ENCODE measurements at places on chromosomes 3 and 15.

DNA sequence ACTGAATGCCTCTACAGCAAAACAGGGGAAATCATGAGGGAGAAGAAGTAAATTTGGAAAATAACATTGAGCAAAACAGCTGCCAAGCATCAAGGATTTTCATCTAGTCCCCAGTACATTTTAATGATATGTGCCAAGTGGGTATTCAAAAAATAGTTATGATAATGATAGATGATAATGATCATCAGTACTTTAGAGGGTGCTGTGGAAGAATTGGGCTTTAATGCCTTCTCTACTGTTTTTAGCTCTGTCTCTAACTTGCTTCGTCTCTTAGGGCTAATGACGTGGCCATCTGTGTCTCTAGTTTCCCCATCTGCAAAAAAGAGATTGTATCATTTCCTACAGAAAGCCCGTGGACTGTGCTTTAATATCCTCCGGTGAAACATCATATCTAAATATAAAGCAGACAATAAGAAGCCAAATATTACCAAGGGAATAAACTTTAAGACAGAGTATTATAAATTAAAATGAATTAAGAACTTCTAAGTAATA lies 10.2 kb upstream of the FSIP1 start:
- DNase-seq = no peak

GRCh38 chr3:123143669-123144411 lies 57.9 kb upstream of the SEC22A start:
- DNase-seq = peak; percentile 48

GRCh38 chr15:33547876-33548275 lies 237.1 kb downstream of the RYR3 start:
- no peak for DNase-seq

DNA sequence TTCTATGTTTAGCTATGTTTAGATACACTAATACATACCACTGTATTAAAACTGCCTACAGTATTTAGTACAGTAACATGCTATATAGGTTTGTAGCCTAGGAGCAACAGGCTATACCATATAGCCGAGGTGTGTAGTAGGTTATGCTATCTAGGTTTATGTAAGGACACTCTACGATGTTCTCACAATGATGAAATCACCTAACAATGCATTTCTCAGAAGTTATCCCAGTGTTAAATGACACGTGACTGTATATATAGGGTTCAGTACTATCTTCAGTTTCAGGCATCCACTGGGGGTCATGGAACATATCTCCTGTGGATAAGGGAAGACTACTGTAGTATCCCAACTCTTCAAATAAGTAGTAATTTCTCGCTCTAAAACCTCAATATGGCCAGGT lies 97.4 kb downstream of the TMCC1 start:
- DNase-seq = no peak

DNA sequence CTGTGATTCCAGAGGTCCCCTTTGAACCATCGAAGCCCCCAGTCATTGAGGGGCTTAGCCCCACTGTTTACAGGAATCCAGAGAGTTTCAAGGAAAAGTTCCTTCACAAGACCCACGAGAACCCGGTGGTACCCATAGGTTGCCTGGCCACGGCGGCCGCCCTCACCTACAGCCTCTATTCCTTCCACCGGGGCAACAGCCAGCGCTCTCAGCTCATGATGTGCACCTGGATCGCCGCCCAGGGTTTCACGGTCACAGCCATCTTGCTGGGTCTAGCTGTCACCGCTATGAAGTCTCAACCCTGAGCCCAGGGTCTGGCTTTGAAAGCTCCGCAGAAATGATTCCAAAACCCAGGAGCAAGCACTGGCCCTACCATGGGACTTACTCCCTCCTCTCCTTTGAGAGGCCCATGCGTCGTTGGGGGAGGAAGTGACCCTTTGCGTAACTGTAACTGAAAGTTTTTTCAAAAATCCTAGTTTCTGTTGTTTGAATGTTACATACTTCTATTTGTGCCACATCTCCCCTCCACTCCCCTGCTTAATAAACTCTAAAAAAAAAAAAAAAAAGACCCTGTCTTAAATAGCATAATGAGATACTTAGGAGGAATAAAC lies 85.1 kb upstream of the CSPG5 start:
- DNase-seq = no peak

DNA sequence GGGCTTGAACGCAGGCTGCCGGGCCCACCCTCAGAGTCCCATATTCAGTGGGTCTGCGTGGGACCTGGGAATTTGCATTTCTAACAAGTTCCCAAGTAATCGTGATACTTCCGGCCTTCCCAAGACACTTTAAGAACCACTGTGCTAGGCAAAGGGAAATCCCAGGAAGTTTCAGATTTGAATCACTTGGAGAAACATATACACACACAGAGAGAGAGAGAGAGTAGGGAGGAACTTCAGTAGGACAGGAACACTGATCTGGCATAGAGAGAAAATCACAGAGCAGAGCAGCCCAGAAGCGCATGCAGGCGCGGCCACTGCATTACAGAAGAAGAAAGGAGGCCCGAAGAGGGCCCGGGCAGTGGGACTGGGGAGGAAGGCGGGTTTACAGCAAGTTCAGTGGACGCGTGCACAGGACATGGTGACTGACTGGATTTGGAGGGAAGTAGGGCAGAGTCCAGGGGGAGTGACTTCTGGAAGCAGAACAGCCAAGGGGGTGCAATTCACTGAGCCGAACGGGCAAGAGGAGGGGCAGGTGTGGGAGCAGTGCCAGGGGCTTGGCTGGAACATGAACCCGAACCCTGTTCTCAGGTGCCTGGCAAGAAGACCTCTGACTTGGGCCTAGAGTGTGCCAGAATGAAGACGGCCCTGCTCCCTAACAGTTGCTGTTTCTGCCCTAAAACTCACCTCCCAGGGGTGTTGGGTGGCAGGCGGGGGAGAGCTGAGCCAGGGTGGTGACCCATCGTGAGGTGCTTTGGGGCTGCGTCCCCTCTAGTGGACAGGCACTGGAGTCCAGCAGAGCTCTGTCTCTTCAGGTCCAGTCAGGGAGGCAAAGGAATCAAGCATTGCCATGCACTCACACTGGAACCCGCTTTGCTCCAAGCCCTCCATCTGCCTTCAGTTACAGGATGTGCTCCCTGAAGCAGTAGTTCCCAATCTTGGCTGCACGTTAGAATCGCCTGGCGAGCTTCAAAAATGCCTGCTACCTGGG lies 101.3 kb upstream of the HES1 start:
- no peak for DNase-seq

DNA sequence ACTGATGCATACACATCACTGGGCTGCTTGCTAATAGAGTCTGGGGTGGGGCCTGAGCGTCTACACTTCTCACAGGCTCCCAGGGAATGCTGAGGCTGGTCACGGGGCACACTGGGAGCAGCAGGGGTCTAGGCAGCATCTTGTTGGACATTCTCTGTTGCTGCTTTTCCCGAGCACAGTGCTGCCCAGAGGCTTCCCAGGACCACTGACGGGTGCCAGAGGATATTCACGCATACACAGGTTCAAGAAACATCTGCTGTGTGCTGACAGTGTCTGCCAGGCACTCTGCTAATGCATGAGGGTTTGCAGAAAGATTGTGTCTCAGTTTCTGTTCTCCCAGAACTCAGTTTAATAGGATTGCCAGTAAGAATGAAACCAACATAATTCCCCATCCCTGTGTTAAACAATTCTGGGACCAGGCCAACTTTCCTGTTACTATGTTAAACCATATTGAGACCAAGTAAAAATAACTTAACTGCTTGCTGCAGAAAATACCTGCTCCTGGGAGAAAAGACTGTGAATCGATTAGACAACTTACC lies 23.9 kb upstream of the BCL2L10 start:
- DNase-seq = no peak

- DNase-seq = no peak
These were observed 305.6 kb upstream of the TGFBR2 start for GRCh38 chr3:30300809-30301208.

- no peak for DNase-seq
These were observed 218.9 kb upstream of the THRB start for GRCh38 chr3:24713516-24713915.

DNA sequence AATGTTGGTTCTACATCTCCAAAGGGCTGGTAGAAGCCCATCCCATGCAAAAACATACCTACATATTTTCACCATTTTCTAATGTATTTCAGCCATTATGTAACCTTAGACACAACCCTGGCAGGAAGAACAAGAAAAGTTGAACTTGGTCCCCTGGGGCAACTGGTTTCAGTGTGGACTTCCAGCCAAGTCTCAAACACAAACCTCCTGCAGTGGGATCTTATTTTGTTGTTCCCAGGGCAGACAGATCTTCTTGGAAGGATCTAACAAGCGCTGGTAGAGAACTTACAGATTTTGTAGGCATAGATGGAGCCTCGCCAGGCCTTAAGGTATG lies 96.3 kb downstream of the ADAMTS17 start:
- DNase-seq = no peak

- no peak for DNase-seq
These were observed 758 bp upstream of the SNX33 start for GRCh38 chr15:75646944-75647364.

- DNase-seq = no peak
These were observed 3.1 kb downstream of the ABHD14B start for GRCh38 chr3:51970606-51971300.

DNA sequence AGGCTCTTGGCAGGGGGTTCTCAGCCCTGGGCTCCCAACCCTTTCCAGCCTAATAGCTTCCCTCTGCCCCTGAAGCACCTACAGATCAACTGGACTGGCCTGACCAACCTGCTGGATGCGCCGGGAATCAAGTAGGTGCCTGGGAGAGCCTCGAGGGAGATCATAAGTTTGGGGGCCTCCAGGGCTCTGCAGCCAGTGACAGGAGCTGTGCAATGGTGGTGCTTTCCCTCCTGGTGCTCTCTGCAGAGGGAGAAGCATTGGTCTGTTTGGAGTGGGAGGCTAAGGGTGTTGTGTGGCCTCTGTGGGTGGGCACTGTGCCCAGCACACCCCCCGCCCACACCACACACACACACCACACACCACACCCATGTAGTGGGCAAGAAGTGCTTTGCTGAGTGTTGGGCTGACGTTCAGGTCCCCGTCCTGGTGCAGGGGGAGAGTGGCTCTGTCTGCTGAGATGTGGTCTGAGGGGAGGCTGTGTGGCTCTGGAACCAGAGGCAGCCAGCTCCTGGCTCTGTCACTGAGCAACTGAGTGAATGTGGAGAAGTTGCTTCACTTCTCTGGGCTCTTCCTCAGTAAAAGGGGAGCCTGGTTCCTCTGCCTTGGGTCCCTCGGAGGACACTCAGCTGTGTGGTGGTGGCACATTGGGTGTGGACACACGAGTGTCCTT lies 26.3 kb downstream of the ESYT3 start:
- DNase-seq = no peak

GRCh38 chr15:40241269-40242212 lies 2.7 kb downstream of the PAK6 start:
- no peak for DNase-seq

- DNase-seq = no peak
These were observed 11.1 kb downstream of the HCLS1 start for GRCh38 chr3:121649645-121650044.

- no peak for DNase-seq
These were observed 123.4 kb upstream of the MEF2A start for GRCh38 chr15:99442252-99442897.

DNA sequence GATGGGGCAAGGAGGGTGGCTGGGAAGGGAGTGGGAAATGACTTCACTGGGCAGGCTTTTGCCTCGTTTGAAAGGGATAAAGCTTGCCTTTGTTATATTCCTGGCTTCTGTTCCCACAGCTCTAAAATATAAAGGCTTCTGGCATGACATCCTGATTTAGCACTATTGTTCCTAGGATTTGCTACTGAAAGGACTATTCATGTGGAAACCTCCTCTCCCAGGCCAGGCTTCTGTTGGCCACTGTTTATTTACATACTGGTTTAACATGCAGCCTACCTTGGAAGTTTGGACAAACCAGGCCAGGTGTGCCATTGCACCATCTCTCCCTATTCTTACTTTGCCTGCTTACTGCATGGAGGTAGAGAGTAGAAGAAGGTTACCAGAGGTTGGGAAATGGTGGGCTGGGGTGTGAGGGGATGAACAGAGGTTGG lies 2.4 kb upstream of the LMCD1 start:
- DNase-seq = peak; percentile 51

DNA sequence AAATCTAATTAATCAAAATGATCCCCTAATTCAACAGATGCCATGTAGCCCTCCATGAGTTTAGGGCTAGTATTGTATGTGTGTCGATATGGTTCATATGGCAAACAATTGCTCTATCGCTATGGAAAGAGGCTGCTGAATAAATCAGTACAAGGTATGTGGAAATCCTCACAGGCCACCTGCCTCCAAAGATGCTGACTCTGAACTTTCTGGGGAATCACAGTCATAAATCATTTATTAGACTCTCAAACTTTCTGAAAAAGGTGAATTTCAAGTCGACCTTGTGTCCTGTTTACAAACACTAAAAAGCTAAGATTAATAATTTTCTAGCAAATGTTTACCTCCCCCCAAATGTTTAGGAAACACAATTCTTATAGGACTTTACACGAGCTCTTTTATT lies 462.6 kb downstream of the GABRG3 start:
- no peak for DNase-seq

GRCh38 chr3:72722930-72723726 lies 125.1 kb downstream of the SHQ1 start:
- DNase-seq = no peak

- peak; percentile 86 for DNase-seq
These were observed at the start of gene TOPBP1 for GRCh38 chr3:133661454-133662277. TSS of gene TOPBP1 (minus strand) at chr3:133661941. CDS start at chr3:133661127, 814 bp downstream.

- no peak for DNase-seq
These were observed 306.6 kb upstream of the KCNH8 start for GRCh38 chr3:18841422-18842343.

DNA sequence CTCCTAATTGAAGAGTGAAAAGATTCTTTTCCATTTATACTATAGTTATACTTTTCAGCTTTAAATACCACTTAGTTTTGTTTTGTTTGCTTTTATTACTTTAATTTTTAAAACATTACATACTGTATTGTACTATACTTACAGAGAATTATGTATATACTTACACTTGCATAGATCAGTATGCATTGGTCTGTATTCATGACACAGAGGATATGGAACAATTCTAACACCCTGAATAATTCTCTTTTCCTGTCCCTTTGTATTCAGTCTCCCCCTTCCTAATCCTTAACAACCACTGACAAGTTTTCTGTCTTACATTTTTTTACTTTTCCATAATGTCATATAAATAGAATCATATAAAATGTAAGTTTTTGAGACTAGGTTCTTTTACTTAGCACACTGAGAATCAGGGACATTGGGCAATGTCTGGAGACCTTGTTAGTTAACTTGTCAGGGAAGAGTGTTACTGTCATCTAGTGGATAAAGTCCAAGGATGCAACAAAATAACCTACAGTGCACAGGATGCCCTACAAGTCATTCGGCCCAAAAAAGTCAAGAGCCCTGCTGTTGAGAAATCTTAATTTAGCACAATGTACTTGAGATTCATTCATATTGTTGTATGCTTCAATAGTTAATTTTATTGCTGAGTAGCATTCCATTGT lies 95.7 kb upstream of the MCTP2 start:
- no peak for DNase-seq

DNA sequence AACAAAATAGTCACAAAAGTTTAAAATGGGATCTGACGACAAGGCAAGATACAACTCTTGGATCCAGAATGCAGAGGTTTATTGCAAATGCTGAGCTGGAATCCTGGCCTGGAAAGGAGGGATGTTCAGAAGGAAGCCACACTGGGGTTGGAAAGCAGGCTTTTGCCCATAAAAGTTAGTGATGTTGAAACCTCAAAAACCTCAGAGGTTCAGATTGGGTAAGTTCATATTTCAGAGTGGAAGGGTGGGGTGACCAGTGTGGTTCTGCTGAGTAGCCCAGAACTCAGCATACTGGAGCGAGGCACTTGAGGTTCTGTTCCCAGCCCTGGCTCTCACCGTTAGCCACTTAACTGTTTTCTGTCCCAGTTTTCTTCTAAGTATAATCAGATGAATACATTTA lies 114.0 kb upstream of the OSTN start:
- no peak for DNase-seq
